Activated T-helper 1 cell treated with anti-CD3 and anti-CD28 coated beads, Interleukin-2, amount 50 U/mL, for 16 hours (primary cell): ENCODE measurements at places on chromosomes 12 and 14.

- DNase-seq: no peak
Observed at GRCh38 chr12:75888874-75889613, 142.5 kb downstream of the PHLDA1 start.

GRCh38 chr14:65731933-65732506, 319.5 kb downstream of the FUT8 start:
- DNase-seq: no peak

DNA sequence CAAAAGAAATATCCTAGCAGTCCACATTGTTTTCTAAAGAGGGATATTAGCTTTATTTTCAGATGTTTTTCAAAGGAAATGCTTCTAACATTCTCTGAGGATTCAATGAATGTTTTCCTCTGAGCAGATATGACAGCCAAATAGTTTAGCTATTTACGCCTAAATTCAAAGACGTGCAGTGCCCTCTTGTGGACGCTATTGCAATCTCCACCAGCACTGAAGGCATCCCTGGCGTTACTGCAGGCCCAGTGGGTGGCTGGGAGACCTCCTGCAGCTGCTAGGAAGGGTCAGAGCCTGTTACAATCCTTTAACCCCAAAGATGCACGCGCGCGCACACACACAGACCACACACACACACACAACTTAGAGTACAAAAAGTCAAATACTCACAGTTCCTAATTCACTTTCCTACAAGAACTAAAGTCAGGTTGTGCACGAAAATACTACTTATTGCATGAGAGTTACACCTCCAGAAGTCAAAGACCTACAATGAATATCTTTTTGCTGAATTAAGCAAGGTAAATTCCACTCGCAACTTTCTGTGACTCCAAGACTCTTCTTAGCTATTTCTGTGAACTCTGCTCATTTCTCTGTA, 589.3 kb upstream of the TMEM132C start:
- no peak for DNase-seq

DNA sequence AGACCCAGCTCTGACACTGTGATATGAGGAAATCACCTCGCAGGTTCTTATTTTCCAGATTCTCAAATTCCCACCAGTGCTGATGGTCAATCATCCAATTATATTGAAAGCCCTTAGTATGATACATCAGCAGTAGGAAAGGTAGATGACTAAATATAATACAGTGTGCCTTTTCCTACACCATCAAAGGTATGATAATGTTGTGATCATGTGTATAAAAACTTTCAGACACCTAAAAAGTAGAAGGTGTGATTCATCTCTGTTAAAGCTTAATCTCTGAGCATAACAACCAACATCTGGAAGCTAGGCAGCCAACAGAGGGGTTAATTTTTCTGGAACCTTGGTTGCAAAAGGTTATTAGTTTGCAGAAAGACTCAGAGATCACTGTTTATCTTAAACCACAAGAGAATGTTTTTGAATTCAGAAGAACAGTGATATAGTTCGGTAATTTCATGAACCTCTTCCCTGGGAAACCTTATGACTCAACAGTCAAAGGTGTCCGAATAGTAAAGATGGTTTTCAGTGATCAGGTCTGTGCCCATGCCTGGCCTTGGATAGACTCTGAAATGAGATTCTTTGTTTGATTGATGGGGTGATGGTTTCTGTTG, 122.5 kb downstream of the ETV6 start:
- DNase-seq: no peak

- DNase-seq: no peak
Observed at GRCh38 chr14:106802413-106803364, 1276.3 kb downstream of the TMEM121 start.

DNA sequence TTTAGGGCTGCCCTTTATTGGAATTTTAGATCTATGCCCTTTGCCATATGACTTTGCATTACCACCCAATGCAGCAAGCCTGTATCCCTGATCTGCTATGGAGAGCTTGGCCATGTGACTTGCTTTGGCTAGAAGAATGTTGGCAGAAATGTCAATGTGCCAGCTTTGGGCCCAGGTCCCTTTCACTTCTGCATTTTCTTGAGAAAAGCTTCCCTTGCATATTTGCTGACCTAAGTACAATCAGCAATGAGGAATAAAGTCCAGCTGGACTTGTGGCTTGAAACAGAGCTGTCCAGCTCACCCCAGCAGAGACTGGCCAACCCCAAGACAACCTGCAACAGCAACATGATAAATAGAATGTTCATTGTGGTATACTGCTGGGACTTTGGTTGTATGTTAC, 135.9 kb downstream of the PAH start:
- DNase-seq: no peak

- no peak for DNase-seq
Observed at GRCh38 chr14:98347686-98348085, 924.3 kb downstream of the BCL11B start.

GRCh38 chr14:77883131-77883846, 83.4 kb downstream of the ADCK1 start:
- DNase-seq: no peak

DNA sequence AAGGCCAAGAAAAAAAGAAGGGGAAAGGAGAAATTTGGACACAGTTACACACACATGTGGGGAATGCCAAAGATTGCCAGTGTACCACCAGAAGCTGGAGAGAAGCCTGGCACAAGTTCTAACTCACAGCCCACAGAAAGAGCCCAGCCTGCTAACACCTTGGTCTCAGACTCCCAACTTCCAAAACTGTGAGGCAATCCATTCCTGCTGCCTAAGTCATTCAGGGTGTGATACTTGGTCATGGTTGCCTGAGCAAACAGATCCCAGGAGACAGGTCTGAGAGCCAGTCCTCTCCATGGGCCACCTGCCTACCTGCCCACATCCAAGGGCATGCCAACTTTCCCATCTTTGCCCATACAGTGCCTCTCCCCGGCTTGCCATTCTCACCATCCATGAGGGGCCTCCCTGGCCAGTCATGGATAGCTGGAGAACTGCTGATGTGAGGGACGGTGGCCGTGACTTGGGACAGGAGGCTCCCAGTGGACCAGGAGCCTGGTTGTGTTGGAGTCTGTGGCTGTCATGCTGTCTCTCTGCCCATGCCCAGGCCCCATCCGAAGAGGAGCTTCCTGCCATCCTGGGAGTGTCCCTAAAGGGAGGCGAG, 198.0 kb upstream of the RTL1 start:
- DNase-seq: no peak
